ENCODE measurements at places on chromosomes 6 and 20.

- no peak for DNase-seq
Measured at GRCh38 chr6:56327946-56328727, 80.8 kb upstream of the COL21A1 start.

DNA sequence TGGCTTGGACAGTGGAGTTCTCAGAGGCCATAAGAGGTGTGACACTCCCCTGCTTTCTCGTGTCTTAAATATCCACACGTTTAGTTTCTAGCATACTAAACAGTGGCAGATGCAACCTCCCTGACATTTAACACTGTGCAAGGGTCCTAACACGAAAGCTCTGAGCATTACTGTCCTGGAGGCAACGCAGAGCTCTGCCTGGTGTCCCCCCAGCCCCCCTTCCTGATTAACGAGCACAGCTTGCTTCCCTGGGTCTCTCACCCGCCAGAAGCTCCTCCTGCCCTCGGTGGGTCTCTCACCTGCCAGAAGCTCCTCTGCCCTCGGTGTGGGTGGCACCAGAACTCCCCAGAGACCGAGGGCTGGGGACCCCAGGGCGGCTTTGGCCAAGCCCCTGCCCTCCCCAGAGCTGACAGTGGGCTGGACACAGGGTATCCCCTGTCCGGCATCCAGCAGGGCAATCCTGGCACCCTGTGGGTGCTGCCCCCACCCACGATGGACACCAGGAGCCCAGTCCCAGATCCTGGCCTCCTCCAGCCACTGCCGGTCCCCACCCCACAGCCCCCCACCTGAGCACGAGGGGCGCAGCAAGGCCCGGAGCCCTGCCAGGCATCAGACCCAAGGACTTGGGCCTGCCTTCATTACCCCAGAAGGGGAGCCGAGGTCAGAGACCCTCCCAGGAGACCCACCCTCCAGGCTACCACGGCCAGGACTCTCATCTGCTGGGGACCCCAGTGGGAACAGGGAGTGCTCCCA is 12.4 kb upstream of the KCNQ2 start:
- no peak for DNase-seq

GRCh38 chr20:63153254-63154221 is 62.4 kb downstream of the YTHDF1 start:
- DNase-seq, result peak; percentile 43

DNA sequence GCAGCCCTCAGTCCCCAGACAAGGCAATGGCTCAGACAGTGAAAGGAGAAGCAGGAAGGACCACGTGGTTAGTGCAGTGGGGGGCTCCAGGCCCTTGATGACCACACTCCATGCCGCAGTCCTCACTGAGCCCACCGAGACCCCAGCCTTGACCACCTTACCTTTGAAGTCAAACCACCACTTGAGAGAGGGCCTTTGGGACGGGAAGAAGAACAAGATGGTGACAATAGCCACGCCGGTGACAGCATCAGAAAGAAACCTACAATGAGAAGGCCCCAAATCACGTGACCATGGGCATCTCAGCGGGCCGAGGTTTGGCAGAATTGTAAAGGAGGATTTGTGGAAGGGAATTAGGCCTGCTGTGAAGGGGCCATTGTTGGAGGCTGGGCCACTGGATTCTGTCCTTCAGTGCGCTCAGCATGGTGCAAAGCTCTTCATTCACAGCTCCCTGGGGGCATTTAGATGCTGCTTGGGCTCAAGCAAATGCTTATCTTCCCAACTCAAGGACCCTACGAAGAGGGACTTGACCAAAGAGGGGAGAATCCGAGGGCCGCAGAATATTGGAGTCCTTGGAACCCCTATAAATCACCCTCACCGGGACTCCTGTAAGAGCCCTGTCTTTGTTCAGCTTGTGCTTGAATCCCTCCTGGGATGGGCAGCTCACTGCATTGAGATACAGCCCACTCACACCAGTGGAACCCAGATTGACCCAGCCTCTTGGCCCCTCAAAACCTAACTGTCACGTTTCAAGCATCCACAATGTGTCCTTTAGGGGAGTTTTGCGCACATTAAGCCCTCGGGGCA is 33.2 kb upstream of the OCSTAMP start:
- no peak for DNase-seq

- DNase-seq, result no peak
Measured at GRCh38 chr20:1567392-1568162, 10.1 kb upstream of the SIRPD start.

DNA sequence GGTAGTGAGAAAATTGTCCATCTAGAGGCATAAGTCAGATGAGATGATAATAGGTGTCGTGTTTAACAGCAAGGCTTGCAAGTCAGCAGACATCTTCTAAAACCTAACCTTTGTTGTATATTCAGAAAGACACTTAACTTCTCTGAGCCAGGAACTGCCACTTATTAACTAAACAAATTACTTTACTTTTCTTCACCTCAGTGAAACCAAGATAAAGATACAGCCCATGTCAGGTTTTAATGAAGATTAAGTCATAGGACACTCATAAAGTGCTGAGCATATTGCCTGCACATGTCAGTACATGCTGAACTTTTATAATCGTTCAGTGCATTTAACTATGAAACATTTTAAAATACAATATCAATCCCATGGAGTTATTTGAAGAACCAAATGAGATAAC is 286.8 kb downstream of the NKAIN2 start:
- DNase-seq, result no peak

DNA sequence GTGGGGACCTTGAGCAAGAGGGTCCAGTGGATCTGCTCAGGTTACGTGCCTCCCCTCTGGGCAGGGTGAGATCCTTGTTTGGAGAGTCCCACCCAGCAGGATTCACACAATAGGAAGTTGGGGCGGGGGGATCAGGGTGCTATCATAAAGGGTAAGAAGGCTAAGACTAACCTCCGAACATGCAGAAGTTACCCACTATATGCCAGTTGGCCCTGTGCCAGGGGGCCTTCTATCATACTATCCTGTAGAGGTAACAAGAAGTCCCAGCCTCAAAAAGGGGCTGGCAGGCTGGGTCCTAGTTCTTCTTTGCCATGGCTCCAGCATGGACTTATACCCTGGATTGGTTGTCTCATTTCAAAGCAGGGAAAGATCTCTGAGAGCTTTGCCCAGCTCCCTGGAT is 94.1 kb downstream of the CDH26 start:
- DNase-seq, result no peak

DNA sequence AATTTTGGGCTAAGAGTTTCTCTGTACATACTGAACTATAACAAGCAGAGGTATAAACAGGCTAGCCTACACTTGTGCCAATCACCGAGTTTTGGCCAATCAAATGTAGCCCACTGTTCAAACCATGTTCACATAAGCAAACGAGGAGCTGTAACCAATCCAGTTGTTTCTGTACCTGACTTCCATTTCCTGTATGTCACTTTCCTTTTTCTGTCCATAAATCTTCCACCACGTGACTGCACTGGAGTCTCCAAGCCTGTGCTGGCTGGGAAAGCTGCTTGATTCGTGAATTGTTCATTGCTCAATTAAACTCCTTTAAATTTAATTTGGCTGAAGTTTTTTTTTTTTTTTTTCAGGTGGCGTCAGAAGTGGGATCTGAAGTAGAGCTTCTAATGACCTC is 332.9 kb downstream of the RNF144B start:
- DNase-seq, result no peak
